ENCODE measurements at places on chromosomes 12 and 14. TPM values are rescaled to one million over a fixed set of nuclear protein-coding genes. Genes with fewer than 3 reads are reported as not detected.

The ZNF410 gene
- 74.0 TPM for total RNA-seq

The ANHX gene
- not detected for total RNA-seq

The RHOJ gene
- not detected for total RNA-seq

The CD4 gene
- total RNA-seq: not detected

The INTS13 gene
- total RNA-seq: 67.8 TPM

The TCL1A gene
- not detected for total RNA-seq

The KRT72 gene
- not detected for total RNA-seq

The CLEC2B gene
- total RNA-seq: 1.8 TPM

The LUM gene
- not detected for total RNA-seq

The TSPAN31 gene
- 30.9 TPM for total RNA-seq

The CSRP2 gene
- 2.0 TPM for total RNA-seq

The NXPH4 gene
- 2.8 TPM for total RNA-seq

The ABCB9 gene
- total RNA-seq: 3.2 TPM

The KRT6C gene
- 0.19 TPM for total RNA-seq

The ANAPC5 gene
- 85.9 TPM for total RNA-seq

The NPFF gene
- not detected for total RNA-seq

The PIP4K2C gene
- total RNA-seq: 32.0 TPM

The KRT3 gene
- not detected for total RNA-seq

The JKAMP gene
- total RNA-seq: 35.8 TPM

The ACTR10 gene
- 55.1 TPM for total RNA-seq

The FZD10 gene
- total RNA-seq: 0.15 TPM

The DAO gene
- total RNA-seq: not detected

The FGF23 gene
- total RNA-seq: not detected

The SERPINA9 gene
- total RNA-seq: not detected

The PAN2 gene
- total RNA-seq: 72.9 TPM

The SOAT2 gene
- total RNA-seq: not detected

The CLEC4C gene
- total RNA-seq: not detected

The TRHDE gene
- not detected for total RNA-seq

The GALNT6 gene
- total RNA-seq: 24.8 TPM

The SERPINA5 gene
- not detected for total RNA-seq

The TBC1D30 gene
- 7.9 TPM for total RNA-seq

The CCDC77 gene
- 5.5 TPM for total RNA-seq

The FGF6 gene
- total RNA-seq: not detected

The ISCU gene
- 125 TPM for total RNA-seq

The TBX3 gene
- 6.6 TPM for total RNA-seq
